ENCODE measurements at places on chromosomes 11 and 22. TPM values are rescaled to one million over a fixed set of nuclear protein-coding genes. Genes with fewer than 3 reads are reported as not detected.

Gene KCNJ1
- 0.19 TPM for total RNA-seq

Gene OR10D3
- total RNA-seq = not detected

Gene ART5
- total RNA-seq = not detected

Gene ANGPTL5
- total RNA-seq = 3.3 TPM

Gene RASL10A
- 3.0 TPM for total RNA-seq

Gene DEPDC7
- total RNA-seq = 0.78 TPM

Gene OR2AG1
- total RNA-seq = not detected

Gene ACRV1
- total RNA-seq = not detected

Gene MMP7
- total RNA-seq = 0.42 TPM

Gene CHKB
- total RNA-seq = 78.8 TPM

Gene WNT7B
- total RNA-seq = not detected

Gene THY1
- total RNA-seq = 19.3 TPM

Gene SULT4A1
- not detected for total RNA-seq

Gene ASCL2
- 0.62 TPM for total RNA-seq

Gene MS4A3
- total RNA-seq = not detected

Gene BRSK2
- 0.55 TPM for total RNA-seq

Gene FREY1
- 0.87 TPM for total RNA-seq

Gene CNGA4
- not detected for total RNA-seq

Gene OR52B6
- not detected for total RNA-seq

Gene OR52A1
- not detected for total RNA-seq

Gene VWA5A
- total RNA-seq = 56.7 TPM

Gene DEFB131B
- not detected for total RNA-seq

Gene MYRF
- total RNA-seq = 1.1 TPM

Gene RAB3IL1
- 45.2 TPM for total RNA-seq

Gene BLID
- 19.0 TPM for total RNA-seq

Gene C22orf42
- not detected for total RNA-seq

Gene HOATZ
- total RNA-seq = not detected

Gene MS4A4E
- total RNA-seq = 1.0 TPM

All from aorta (tissue), 5 donors.